Activated T-cell treated with anti-CD3 and anti-CD28 coated beads, Interleukin-2, amount 50 U/mL, for 48 hours (primary cell): ENCODE measurements at places on chromosomes 11 and 22.

DNA sequence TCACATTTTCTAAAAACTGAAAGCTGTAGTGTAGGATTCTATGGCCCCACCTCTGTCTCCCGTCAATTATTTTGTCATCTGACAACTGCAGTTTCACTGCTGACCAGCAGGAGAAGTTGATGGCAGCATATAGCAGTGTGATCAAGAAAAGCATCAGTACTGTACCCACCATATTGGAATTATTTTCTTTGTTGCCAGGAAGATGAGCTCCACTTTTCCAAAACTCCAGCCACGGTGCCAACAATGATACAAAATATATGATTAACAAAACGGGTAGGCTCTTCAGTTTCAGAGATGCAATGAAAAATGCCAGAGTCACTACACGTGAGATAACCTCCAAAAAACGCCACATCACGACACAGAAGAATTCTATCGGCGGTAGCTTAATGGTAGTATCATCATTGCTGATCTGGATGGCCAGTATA lies 41.3 kb downstream of the XKR3 start:
- no peak for DNase-seq

GRCh38 chr11:6012035-6012668 lies 5.4 kb upstream of the OR56A4 start:
- no peak for DNase-seq

GRCh38 chr11:91850021-91850420 lies 374.6 kb upstream of the FAT3 start:
- no peak for DNase-seq

DNA sequence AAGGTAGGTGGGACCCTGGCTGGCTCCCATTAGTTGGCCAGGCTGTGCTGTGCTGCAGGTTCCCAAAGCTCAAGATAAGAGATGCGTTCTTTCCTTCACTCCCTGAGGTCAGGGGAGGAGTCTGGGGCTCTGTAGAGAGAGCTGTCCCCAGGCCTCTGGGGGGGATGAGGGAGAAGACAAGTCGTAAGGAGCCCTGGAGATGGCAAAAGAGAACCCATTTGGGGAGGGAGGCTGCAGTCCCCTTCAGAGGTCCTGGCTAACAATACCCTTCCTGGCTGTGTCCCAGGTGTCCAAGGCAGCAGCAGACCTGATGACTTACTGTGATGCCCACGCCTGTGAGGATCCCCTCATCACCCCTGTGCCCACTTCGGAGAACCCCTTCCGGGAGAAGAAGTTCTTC lies 916 bp downstream of the GNG3 start:
- no peak for DNase-seq

- no peak for DNase-seq
These were observed 9.8 kb upstream of the APOL6 start for GRCh38 chr22:35638410-35638809.

DNA sequence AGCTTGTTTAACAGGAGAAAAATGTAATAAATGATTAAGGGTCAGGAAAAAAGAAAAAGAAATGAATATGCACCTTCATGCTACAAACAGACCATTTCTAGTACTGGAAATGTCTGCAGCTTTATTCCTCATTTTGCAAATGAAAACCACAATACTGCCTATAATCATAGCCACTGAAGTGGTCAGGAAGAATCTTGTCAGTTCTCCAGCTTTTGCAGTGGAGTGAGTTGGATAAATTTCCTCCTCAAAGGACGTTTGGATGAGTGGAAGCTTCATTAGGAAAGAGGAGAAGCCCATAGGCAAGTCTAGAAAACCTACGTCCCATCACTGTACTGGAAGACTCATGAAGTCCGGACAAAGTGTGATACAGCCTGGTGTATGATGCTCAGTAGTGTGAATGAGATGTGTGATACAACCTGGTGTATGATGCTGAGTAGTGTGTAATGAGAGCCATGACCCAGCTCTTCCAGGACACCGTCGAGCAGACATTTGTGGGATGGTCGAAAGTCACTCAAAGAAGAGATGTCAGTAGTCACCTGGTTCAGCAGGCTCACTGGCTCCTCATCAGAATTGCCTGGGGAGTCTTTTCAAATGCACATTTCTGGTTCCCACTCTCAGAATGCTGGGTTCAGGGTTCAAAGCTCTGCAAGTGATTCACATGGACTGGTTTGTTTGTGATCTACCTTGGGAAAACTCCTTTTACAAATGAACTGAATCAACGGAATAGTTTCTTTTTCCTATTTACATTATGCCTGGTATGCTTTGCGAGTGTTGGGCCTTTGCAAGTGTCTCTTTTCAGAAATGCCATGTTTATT lies 101.3 kb downstream of the PDHX start:
- DNase-seq = no peak

GRCh38 chr11:117584056-117584830 lies 212.8 kb downstream of the DSCAML1 start:
- DNase-seq = no peak

DNA sequence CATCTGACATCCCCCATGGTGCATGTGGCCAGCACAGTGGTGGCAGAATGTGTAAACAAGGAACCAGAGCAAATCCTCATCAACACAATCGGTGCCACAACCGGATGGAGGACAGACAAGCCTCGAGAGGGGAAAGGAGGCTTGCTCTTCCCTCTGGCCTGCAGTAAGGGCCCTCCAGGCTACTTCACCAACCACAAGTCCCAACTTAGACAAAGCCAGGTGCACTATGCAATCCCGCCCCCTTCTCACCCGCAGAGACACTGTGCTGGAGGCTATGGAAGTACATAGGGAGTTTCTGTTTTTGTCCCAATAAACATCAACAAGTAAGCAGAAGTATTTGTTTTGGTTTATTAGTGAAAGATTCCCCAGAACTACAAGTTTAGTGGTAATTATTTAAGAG lies 54.3 kb downstream of the SPATA19 start:
- DNase-seq = no peak

GRCh38 chr22:37904572-37905533 lies 1.2 kb upstream of the MICALL1 start:
- peak; percentile 37 for DNase-seq
